Activated CD4-positive, alpha-beta T cell treated with anti-CD3 and anti-CD28 coated beads for 24 hours (primary cell): ENCODE measurements at places on chromosomes 12 and 14.

DNA sequence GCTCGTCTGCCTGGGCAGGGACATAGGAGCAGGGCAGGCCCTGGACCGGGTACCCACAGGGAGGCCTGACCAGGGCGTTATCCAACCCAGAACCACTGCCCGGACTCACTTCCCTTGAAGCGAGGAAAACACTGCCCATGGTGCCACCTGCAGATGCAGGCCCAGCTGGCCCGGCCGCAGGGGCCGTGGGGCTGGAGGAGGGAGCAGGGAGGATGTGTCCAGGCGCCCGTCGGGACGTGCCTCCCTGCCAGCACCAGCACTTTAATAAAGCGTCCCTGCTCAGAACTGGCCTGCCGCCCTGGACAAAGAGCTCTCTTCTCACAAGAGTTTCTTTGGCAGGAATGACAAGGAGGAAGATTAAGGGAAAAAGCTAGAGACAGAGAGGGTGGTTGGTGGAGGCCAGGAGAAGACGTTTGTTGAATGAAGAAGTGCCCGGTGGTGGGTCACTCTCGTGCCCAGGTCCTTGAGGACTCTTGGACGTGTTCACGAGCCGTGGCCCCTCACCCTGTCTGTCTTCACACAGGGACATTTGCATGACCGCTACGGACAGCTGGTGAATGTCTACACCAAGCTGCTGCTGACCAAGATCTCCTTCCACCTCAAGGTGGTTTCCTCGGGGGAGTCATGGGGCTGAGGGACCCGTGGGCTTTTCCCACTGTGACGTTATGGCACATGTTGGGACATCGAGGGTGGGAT lies 14.2 kb downstream of the HIP1R start:
- DNase-seq: no peak

GRCh38 chr14:100394886-100395672 lies 71.9 kb downstream of the SLC25A47 start:
- DNase-seq: no peak

DNA sequence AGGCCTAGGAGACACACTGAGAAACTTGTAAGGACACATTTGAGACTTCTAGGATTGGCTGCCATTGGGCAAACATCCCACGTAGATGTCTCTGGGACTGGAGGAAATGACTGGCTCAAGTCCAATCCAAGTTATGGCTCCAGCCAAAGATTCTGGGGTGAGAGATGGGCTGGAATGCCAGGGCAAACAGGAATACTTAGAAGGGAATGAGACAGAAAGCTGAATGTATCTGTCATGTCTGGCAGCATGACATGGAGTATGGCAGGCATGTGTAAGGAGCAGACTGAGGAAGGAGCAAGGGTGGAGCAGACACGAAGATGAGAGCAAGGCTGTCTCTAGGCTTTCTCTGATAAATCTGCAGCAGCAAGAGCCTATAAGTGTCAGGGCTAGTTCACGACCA lies 209.2 kb downstream of the PHLDA1 start:
- no peak for DNase-seq

- DNase-seq: no peak
Measured at GRCh38 chr12:124345795-124346194, 50.9 kb downstream of the RFLNA start.

DNA sequence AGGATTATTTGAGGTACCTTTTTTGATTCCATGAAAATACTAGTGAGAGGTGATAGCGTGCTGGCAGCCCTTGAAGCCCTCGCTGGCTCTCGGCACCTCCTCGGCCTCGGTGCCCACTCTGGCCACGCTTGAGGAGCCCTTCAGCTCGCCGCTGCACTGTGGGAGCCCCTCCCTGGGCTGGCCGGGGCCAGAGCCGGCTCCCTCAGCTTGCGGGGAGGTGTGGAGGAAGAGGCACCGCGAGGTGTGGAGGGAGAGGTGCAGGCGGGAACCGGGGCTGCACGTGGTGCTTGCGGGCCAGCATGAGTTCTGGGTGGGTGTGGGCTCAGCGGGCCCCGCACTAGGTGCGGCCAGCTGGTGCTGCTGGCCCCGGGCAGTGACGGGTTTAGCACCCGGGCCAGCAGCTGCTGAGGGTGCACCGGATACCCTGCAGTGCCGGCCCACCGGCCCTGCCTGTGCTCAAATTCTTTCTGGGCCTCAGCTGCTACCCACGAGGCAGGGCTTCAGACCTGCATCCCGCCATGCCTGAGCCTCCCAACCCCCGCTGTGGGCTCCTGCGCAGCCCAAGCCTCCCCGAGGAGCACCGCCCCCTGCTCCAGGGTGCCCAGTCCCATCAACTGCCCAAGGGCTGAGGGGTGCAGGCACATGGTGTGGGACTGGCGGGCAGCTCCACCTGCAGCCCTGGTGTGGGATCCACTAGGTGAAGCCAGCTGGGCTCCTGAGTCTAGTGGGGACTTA lies 7.4 kb downstream of the MOK start:
- no peak for DNase-seq

- no peak for DNase-seq
Measured at GRCh38 chr12:56955631-56956256, 1.7 kb downstream of the RDH16 start.

DNA sequence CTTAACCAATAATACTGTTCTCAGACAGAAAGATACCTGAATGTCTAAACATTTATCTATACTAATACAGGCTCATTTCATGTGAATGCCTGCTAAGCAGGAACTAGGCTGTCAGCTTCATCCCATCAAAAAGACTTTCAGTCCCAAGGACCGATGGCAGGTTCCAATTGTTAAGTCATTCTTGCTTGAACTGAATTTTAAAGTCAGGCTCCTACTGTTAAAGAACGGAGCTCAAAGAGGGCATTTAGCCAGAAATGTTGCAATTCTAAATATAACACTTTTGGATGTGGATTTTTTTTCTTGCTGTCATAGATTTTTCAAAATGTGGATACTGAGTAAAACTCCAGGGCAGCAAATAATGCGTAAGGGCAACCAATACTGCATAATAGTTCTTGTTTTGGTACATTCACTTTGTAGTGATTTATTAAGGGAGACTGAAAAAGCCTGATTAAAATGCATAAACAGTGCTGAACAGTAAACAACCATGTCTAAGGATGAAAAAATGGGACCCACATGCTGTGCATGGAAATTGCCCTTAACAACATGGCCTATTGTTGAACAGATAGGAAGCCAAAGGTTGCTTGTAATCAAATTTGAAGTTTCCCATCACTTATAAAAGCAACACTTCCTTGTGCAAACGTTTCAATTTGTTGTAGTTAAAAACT lies 38.6 kb upstream of the DBX2 start:
- DNase-seq: no peak
